SK-N-DZ (cell line): ENCODE measurements at places on chromosomes 1 and 21.

DNA sequence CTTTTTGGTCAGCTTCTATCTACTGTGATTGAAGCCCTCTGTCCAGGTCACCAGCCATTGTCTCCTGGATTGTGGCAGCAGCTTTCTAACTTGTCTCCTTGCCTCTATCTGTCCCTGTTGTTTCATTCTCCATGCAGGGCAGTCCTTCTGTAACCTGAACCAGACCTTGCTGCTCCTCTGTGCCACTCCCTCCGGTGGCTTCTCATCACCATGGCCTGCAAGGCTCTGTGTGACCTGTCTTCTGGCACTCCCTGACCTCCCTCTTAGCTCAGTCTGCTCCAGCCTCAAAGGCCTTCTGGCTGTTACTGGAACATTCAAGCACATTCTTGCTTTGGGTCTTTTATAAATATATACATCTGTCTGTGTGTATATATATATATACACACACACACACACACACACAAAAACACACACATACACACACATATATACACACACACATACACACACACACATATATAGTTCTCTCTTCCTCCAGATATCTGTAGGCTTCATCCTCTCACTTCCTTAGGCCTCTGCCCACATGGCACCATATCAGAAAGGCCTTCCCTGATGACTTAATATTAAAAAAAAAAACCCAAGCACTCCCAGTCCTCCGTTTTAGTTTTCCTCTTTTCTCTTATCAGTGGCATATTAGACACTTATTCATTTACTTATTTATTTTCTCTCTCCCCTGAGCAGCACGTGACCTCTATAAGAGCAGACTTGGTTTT lies 21.2 kb upstream of the JUN start:
- no peak for DNase-seq

DNA sequence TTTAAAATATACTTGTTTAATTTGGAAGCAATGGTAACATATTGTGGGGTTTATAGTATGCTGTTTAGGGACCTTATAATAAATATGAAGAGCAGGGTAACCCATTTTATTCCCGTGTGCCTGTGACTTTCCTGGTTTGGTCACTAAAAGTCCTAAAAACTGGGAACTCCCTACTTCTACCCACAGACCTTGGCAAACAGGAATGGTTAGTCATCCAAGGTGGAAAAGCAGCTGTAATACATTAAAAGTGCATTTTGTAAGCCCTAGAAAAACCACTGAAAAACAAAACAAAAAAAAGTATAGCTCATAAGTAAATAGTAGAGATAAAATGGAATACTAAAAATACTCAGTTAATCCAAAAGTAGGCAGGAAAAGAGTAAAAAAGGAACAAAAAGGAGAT lies 538.9 kb downstream of the LMO4 start:
- DNase-seq: no peak

GRCh38 chr21:45047257-45047656 lies 27.1 kb upstream of the ADARB1 start:
- no peak for DNase-seq

GRCh38 chr1:47656719-47657685 lies 219.2 kb downstream of the FOXD2 start:
- DNase-seq: no peak

- no peak for DNase-seq
Measured at GRCh38 chr1:154869351-154870114, 548 bp downstream of the KCNN3 start.

GRCh38 chr1:203663821-203664220 lies 37.2 kb downstream of the ATP2B4 start:
- DNase-seq: no peak

DNA sequence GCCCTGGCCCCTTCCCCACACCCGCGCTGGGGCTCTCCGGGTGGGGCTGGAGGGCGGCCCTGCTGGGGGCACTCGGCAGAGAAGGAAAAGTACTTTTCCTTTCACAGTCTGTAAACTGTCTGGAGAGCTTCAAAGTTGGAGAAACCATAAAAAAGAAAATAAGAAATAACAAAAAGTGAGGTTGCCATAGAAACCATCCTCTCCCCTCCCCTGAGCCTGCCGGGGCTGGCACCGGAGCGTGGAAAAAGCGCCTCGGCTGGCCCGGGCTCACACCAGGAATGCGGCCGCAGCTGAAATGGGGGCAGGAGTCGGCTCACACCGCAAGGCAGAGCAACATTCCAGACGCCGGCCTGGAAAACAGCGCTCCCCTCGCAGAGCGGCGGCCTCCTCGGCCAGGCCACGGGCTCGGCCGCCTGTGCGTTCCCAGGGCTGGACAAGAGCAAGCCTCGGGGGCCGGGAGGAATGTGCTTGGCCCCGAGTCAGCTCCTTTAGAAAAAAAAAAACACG lies 69.2 kb downstream of the MORN1 start:
- DNase-seq: no peak
